ENCODE measurements at places on chromosomes 4 and X.

- peak; percentile 12 for DNase-seq
Observed at GRCh38 chr4:152850377-152850776, 70.6 kb downstream of the ARFIP1 start.

DNA sequence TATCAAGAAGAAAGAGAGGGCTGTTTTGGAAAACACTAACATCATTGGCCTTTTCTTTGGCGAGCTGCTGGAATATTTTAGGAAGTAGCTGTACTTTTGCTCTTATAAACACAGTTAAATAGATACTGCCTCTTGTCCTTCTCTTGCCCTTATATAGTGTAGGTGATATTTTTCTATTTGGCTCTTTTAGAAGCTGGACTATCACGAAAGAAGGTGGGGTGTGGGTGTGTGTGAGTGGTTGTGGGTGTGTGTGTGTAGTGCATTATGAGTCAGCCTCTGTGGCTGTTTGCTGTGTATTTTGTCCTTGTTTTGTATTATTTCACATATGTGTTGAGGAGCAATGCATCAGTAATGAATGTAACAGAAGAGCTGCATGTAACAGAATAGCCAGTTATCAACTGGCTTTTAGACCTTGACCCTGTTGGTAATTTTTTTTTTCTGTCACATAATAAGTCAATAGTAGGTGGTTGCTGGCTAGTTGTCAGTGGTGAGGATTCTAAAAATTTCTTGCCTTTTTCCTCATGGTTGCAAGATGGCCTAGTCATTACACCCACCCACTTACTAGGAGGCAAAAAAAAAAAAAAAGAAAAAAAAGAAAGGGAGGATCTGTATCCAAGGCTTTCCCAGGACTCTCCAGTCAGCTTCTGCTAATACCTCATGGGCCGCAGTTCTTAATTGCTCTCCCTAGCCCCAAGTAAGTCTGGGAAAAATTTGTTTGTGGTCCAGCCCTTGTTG lies 23.8 kb downstream of the ARHGAP10 start:
- DNase-seq: no peak

DNA sequence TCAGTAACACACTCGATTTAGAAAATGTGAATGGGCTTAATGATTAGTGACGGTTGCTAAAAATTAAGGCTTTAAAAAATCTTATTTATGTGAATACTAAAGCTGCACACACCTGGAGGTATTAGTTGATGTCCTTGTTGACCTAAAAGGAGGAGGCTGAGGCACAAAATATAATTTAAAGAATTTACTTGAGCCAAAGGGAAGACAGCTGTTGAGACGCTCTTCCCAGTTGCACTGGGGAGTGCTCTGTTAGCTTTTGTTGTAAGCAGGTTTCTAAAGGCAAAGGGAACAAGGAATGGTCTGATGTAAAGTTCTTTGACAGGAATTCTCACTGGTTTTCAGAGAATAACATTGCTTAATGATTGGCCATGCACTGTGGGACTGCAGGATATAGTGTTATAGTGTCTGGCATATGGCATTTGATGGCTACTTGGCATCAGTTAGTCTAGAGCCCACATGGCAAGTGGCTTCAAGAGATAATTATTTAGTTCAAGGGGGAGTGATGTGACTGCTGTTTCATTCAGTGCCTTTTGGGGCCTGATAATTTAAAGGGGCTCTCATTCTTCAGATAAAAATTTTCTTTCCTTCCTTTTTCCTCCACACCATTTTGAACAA lies 30.8 kb upstream of the PGM2 start:
- DNase-seq: no peak

- DNase-seq: no peak
Observed at GRCh38 chr4:106273831-106274230, 42.2 kb downstream of the TBCK start.

DNA sequence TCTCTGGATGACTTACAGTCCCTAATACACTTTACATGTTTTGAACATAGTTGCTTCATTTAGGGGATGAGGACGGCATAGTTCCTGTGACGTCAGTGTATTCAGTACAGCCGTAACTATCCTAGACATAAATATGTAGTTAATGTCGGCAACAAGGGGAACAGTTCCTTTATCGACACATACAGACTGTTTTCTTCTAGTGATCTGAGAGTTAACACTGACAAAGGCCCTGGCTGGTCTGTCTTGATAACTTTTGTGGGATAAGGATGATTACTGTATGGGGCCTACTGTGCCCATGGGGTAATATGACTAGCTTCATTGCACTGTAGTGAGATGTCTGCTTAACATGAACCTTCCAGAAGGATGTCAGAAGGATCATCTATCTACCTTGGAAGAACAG lies 131.2 kb downstream of the ZNF518B start:
- DNase-seq: no peak

GRCh38 chr4:175469514-175469913 lies 342.6 kb downstream of the GPM6A start:
- no peak for DNase-seq

DNA sequence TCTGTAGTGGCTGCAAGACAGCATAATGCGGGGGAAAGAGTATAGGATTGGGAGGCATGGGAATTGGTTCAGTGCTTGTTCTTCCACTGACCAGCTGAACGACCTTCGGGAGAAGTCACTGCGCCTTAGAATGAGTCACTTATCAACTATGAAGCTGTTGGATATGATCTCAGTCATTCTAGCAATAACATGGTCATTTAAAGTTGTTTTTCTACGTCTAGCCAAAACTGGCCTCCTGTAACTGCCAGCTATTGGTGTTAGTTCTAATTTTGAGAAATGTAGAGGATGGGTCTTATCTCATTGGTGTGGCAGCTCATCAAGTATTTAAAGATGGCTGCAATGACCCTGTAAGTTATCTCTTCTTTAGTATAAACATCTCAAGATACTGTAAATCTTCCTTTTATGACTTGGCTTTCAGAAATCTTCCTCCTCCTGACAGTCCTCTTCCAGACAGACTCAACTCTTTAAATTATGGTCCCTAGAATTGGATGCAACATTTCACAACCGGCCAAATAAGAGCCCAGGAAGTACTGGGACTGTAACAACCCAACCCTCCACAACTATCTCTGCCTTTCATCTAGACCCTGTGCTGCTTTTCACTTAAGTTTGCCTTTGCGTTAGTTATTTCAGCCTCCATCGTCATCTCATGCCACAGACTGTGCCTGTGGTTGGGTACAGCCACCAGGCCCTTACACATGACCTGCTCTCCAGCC lies 243.3 kb downstream of the CBR4 start:
- no peak for DNase-seq

DNA sequence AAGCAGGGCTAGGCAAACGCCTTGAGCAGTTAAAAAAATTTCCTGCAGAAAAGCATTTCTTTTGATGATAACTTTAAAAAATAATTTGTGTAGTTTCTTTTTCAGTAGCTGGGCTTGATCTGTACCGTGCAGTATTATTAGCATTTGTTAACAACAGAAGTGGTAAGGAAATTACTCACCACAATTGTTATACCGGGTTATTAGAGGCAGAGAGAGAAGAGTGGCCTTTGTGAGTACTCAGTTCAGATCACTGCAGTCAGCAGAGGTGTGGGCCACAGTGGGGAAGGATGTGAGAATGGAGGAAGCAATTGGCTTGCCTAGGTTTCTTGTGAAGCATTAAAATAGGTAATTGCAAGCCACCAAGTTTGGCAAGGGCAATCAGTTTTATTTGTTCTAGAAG lies 14.3 kb upstream of the IL21 start:
- no peak for DNase-seq

DNA sequence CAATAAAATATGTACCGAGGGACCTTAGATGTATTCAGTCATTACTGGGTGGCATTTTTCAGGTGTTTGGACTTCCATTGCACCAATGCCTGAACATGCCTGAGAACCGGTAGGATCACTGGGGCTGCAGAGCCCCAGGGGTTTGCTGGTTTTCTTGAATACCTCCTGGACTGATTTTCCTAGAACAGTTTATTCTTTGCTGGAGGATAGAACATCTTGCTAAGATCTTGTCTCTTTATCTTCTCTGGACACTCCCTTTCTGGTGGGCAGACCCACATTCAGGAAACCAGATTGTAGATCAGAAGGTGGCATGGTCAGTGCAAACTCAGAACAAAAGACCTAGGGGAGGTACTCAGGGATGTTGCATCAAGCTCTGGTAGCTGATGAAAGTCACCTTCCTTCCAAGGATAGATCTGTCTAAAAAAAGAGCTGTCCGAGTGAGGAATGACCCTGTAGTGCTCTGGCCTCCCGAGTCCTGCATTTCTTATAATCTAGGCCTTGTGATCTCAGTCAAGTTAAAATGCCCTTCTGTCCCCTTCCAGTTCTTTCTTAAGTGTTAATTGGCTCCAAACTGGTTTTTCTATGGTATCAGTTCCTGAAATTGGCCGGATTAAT lies 84.8 kb downstream of the CLDN34 start:
- no peak for DNase-seq

DNA sequence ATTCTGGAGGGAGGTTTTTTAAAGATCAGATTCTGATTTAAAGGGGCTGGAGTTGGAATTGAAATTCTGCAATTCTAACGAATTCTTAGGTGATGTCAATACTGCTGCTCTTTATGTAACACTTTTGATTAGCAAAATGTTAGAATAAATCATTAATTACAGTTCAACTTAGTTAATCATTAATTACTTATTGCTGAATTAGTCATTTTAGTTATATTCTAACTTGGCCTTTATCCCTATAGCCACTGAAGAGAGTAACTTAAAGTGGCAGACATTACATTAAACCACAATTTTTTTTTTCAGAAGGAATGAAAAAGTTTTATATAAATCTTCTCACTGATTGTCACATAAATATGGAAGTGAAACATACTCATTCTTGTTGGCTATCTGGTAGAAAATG lies 206.6 kb upstream of the ITM2A start:
- no peak for DNase-seq

GRCh38 chr4:120225527-120225926 lies 158.9 kb upstream of the MAD2L1 start:
- no peak for DNase-seq

DNA sequence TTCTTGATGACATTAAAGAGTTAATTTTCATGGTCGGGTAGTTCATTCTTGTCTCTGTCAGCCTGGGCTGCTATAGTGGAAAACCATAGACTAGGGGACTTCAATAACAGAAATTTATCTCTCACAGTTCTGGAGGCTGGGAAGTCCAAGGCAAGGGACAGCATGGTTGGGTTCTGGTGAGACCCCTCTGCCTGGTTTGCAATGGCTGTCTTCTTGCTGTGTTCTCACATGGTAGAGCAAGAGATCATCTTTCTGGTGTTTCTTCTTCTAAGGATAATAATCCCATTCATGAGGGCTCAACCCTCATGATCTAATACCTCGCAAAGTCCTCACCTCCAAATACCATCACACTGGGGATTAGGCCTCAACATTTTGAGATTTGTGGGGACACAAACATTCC lies 50.1 kb downstream of the RHOH start:
- DNase-seq: no peak

DNA sequence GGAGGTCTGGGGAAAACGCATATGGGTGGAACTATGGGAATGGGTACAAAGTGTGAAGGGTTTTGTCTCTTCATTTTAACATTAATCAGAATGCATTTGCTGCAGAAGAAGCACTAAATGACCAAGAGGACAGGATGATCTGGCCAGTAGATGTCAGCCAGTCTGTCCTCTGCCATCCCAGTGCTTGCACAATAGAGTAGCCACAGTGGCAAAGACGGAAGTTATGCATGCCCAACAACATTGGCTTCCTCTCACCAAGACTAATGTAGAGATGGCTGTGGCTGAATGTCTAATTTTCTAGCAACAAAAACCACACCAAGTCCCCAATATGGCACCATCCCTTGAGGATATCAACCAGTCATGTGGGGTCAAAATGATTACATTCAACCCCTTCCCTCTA lies 45.0 kb upstream of the ARHGEF6 start:
- DNase-seq: no peak

GRCh38 chrX:150361777-150362351 lies 1.3 kb upstream of the MAMLD1 start:
- no peak for DNase-seq

GRCh38 chr4:24973404-24973746 lies 57.4 kb downstream of the LGI2 start:
- no peak for DNase-seq

DNA sequence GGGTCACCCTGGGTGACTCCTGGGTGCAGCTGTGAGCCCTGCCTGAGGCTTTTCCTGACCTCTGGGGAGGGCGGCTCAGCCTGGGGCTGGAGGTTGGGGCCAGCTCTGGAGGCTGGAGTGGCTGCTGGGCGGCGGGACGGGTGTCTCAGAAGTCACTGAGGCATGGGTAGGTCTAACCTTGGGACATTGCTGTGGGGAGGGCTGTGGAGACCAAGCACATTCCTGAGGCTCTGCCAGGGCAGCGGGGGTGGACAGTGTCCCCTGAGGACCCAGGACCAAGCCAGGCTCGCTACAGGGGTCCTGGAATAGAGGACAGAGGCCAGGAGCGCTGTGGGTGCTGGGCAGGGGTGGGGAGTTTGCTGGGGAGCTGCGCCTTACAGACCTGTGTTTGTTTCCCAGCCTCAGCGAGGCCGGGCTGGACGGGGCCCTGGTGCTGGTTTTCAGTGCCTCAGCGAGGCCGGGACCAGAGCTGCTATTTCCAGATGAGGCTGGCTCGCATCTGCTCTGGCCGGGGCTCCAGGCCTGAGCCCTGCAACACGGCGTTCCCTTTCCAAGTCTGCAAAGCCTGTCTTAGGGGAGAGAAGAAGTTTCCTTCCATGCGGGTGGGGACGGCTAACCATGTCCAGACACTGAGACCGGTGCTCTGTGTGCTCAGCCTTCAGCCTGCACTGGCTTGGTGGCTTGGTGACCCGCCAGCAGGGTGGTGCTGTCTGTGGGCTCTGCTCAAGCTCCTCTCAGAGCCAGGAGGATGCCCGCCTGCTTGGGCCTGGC lies 3.0 kb upstream of the SLC25A6 start:
- DNase-seq: no peak

- no peak for DNase-seq
Observed at GRCh38 chr4:23930750-23931488, 41.1 kb upstream of the PPARGC1A start.

- DNase-seq: no peak
Observed at GRCh38 chr4:144374065-144374464, 233.5 kb upstream of the GYPA start.

- no peak for DNase-seq
Observed at GRCh38 chrX:150086371-150086770, 148.1 kb upstream of the EOLA2 start.

- DNase-seq: no peak
Observed at GRCh38 chrX:132435222-132435621, 53.6 kb downstream of the MBNL3 start.

Measured in stimulated activated CD4-positive, alpha-beta T cell treated with anti-CD3 and anti-CD28 coated beads, Interleukin-15, amount 100 ng/mL, for 48 hours (primary cell).